ENCODE measurements at places on chromosomes 13 and 19. TPM values are rescaled to one million over a fixed set of nuclear protein-coding genes. Genes with fewer than 3 reads are reported as not detected.

The SLC25A41 gene
- total RNA-seq, result not detected

The PRSS57 gene
- not detected for total RNA-seq

The HIPK4 gene
- total RNA-seq, result not detected

The CEACAM7 gene
- total RNA-seq, result not detected

DNA sequence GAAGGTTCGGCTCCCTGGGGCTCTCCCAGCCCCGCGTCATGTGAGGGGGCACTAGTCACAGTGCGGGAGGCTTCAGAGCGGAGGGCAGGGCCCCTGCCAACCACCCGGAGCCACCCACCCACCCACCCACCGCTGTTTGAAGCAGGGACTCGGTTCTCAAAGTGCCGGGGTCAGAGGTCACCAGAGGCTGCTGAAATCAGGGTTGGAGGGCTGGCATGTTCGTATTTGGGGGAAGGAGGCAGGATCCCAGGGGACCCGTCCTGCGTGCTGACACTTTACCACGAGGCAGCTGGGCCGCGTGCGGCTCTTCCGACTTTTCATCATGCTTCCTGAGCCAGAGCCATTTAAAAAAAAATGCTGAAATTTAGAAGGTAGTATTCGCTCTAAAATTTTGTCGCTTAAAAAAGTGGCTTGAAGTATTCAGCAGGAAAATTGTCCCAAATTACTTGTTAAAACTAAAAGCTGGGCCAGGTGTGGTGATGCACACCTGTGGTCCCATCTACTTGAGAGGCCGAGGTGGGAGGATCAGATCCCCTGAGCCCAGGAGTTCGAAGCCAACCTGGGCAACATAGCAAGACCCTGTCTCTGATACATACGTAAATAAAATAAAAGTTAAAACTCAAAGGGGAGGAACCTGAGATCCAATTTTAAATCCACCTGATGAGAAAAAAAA, 21.2 kb downstream of the ATP11A start:
- no peak for DNase-seq

- DNase-seq, result peak; percentile 55
Observed at GRCh38 chr19:23075031-23075733, 41.6 kb upstream of the ZNF730 start.
